ENCODE measurements at places on chromosomes 4 and X.

DNA sequence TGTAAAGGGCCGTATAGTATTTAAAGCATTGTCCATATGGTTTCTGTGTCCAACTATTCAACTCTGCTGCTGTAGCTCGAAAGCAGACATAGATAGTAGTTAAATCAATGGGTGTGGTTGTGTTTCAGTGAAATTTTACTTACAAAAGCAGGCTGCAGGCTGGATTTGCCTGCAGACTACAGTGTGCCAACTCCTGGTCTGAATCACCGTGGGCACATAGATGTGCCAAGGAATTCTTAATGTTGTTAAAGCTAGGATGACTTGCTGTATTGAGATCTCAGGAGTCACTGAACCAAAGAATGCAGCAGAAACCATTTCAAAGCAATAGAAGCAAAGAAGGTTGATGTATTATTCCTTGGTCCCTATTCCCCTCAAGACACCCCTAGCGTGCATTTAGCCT, 379.0 kb downstream of the STIM2 start:
- DNase-seq: no peak

- DNase-seq: no peak
These were observed 146.4 kb upstream of the DIAPH2 start for GRCh38 chrX:96538104-96538725.

- DNase-seq: no peak
These were observed 38.0 kb upstream of the EMCN start for GRCh38 chr4:100555611-100556337.

DNA sequence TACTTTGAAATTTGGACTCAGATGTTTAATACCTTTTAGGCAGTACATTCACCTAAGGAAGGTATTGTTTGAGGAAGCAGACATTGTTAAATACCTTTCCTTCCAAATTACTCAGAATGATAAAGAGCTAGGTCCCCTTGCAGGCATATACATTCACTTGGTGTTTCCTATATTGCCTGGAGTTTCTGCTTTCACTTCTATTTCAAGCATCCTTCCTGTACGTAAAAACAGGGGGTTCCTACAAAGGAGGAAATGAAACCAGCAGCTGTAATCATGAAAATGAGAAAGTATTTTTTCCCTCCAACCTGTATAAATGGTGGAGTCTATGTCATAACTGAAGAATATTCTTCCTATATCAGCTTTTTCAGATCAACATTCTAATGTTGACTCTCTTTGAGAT, 90.4 kb upstream of the RASGEF1B start:
- DNase-seq: no peak

DNA sequence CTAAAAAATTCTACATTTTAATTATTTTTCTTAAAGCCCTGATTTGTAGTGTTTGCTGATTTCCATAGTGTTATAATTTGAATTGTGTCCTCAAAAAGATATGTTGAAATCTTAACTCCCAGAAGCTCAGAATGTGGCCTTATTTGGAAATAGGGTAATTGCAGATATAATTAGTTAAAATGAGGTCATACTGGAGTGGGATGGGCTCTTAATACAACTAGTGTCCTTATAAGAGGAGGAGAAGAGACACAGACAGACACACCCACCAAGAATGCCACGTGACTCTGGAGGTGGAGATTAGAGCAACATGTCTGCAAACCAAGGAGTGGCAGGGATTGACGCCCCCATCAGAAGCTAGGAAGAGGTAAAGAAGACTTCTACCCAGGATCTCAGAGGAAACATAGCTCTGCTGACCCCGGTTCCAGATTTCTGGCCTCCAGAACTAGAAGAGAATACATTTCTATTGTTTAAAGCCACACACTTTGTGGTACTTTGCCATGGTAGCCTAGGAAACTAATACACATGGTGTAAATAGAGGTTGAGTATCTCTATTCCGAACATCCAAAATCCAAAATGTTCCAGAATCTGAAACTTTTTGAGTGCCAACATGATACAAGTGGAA, 70.5 kb upstream of the IRF2 start:
- no peak for DNase-seq

- DNase-seq: no peak
These were observed 512.8 kb downstream of the ANKRD50 start for GRCh38 chr4:124199755-124200154.

DNA sequence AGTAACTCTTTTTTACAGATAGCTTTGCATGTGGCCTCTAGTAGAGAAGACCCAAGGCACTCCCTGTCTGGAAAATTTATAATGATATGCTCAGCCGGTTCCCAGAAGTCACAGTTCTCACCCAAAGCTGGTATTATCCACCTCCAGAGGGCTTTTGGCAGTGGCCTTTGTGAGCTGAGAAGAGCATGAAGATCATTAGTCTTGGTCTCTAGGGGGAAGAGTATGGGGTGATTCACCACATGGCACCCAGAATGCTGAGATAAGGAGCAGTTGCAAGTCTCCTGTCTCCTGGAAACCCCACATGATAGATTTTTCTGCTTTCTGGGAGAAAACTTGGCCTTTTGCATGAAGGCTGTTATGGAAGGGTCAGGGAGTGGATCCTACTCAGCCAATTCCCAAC, 75.4 kb upstream of the PRPS1 start:
- no peak for DNase-seq

DNA sequence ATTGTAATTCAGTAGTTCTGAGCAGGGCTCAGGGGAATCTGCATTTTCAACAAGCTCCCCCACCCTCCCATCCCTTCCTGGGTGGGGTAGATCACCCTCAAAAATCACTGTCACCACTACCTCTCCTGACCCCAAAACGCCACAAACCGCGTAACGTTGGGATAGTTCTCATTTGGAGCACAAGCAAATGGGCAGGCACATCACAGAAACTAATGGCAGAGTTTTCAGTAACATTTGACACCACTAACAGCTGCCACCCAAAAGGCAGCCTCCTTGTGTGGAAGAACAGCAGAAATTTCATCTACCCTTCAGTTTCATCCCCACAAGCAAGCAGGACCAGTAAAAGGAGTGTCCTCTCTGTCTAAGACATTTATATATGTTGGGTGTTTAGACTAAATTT, 132.7 kb downstream of the PALLD start:
- DNase-seq: no peak

DNA sequence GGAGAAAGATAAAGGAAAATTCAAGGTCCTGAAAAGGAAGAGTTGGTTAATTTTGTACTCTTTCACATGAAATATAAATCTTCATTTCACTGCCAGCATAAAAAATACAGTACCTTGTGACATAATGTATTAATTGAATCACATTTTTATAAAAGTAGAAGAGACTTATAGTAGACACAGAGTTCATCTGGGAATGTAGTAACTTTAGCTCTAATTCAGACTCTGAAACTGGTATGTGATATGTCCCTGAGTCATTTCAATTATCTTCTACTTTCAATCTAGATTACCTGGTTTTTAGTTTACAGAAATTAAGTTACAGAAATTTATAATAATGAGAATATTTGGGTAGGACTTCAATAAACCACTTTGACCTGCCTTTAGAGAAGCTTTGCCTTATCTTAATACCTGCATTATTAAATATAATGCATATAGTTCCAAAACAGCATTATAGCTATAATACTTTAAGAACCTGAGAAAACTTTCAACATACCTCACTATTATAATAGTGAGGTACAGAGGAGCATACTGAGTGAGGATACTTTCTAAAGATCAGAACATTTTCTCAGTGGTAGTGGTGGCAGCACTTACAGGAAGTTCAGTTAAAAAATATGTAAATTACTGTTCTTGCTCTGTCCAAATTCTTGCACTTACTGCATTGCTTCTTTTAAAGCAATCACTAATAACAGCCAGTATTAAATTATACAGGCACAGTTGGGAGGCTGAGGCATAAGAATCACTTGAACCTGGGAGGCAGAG, 11.2 kb downstream of the NEK1 start:
- no peak for DNase-seq

- no peak for DNase-seq
These were observed 11.3 kb upstream of the KIAA0232 start for GRCh38 chr4:6771229-6771671.

DNA sequence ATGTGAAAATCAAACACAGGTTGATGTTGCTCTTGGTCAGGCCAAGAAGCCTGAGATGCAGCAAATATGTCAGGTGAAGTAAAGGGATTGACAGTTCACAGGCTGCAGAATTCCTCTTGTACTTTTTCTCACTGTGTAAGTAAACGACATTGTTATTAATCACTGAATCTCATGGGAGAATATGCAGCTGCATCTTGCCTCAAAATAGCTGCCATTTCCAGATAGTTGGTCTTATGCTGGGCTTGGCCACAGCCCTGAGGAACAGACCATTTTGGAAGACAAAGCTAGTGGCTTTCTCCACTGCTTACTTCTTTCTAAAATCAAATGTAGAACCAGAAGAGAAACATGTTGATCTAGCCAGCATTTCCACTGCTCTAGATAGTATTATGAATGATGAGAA, 403.4 kb upstream of the NR3C2 start:
- DNase-seq: no peak

GRCh38 chr4:24794051-24794450, 1.3 kb upstream of the SOD3 start:
- DNase-seq: no peak

DNA sequence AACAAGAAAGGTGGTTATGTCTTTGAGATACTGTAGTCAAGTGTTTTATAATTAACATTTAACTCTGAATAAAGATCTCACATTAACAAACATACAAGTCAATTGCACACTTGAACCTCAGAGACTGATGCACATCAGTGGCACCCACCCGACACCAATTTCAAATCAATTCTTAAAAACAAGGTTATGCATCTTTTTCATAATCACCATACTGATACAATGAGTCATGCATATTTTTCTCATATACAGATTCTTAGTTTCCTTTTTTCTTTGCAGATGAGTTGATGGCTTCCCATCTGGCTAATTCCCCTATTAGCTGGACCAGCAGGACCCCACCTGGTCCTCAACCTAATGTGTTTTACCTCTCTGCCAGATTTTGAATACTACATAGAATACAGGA, 136.2 kb upstream of the RPL34 start:
- no peak for DNase-seq

DNA sequence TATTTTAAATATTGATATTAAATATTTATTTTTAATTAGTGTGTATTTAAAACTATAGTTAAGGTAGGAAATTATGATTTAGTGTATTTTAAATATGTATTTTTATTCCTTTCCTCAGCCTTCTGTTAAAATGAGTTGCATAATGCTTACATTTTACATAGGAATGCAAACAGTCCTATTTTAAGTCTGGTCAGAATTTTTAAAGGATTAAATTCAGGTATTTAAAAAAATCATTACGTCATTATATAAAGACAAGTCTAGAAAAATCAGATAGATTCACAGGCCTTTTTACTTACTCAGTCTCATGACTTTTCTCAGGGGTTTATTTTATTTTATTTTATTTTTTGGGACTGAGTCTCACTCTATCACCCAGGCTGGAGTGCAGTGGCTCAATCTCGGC, 50.4 kb upstream of the RPA4 start:
- DNase-seq: no peak

DNA sequence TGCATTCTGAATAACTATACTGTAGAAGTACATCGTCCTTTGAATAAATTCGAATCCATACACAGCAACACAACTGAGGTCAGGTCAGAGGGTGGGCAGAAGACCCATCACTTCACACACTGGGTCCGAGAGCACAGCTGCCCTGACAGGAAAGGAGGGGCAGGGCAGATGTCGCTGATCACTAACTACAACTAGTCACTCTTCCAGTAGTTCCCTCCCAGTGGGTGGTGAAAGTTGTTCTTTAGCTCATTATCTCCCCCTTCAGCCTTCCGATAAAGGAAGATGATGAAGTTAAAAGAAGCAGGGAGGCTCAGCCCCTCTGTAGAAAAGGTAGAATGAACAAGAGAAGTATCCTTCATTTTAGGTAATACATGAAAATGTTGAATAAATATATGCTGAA, 278.9 kb downstream of the INPP4B start:
- peak; percentile 39 for DNase-seq

DNA sequence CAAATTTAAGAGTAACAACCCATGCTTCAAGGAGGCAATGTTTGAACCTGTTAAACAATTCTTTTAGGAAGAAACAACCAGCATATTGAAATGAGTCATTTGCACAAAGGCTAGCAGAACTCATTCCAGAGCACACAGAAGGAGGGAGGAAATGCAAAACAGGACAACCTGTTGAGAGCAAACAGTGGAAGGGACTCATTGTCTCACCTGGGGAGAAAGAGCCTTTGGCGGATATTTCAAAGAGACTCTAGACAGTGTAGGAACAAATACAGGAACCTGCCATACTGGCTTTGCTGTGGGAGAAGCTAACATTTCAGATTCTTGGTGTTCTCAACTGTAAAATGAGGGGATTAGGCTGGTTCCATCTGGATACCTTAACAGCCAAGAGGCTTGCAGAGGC, 14.8 kb upstream of the RASGEF1B start:
- DNase-seq: no peak

- DNase-seq: no peak
These were observed 68.7 kb downstream of the VSIG4 start for GRCh38 chrX:65971151-65971550.

DNA sequence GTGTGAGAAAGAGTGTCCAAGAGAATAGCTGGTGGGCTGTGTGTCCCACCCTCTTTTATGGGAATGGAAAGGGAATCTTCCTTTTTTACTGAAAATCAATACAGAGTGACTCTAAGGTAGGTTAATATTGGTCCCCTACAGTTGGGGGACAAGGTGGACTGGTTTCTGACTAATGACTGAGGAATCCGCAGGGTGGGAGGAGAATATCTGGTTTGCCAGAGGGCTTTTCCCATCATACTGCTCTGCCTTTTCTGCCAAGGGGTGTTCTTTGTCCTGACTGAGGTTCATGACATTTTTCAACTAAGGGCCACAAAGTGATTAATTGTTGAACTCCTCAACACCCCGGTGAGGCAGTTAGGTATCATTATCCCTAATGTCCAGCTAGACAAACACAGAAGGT, 261.6 kb downstream of the SPATA18 start:
- DNase-seq: no peak

DNA sequence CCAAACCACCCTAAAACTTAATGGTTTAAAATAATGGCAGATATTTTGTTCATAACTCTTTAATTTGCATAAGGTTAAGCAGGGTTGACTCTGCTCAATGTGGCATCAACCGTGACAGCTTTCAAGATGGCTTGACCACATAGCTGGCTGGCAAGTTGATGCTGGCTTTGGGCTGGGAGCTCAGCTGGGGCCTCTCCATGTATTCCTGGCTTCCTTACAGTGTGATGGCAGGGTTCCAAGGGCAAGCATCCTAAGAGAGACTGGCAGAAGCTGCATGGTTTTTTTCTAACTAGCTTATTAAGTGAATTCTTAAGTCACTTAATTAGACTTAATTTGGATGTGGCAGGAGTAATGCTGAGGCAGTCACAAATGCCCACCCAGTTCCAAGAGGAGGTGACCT, 4.5 kb downstream of the RP2 start:
- no peak for DNase-seq

DNA sequence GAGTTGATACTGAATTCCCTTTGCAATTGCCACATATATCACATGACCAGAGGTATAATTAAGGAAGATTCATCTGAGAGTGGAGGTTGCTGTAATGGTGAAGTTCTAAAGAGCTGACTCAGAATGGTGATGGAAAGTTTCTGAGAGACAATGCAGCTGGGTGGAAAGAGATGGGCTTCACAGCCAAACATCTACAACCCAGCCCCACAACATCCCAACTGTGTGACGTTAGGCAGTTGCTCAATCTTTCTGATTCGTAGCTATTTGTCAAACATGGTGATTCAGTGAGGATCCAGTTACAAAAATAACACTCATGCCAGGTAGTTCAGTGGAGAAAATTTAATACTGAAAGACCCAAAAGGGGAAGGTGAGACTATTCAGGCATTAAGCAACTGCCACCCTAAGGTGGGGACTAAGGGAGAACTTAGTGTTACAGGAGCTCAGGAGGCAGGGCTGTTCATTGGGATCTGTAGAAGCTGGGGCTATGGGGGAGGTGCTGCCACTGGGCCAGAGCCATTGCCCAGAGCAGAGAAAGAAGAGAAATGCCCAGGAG, 6.9 kb upstream of the AFF1 start:
- no peak for DNase-seq

GRCh38 chr4:15653420-15653819, 1.7 kb downstream of the FBXL5 start:
- DNase-seq: no peak

Data from activated CD4-positive, alpha-beta T cell treated with anti-CD3 and anti-CD28 coated beads, Interleukin-2, amount 50 U/mL, for 24 hours (primary cell).